ENCODE measurements at places on chromosomes 1 and 21.

GRCh38 chr1:26418865-26419349, 8.3 kb downstream of the LIN28A start:
- DNase-seq: no peak

GRCh38 chr1:80217377-80217986, 1211.0 kb upstream of the ADGRL4 start:
- no peak for DNase-seq

- no peak for DNase-seq
Measured at GRCh38 chr1:32142446-32143301, 34.8 kb downstream of the KPNA6 start.

DNA sequence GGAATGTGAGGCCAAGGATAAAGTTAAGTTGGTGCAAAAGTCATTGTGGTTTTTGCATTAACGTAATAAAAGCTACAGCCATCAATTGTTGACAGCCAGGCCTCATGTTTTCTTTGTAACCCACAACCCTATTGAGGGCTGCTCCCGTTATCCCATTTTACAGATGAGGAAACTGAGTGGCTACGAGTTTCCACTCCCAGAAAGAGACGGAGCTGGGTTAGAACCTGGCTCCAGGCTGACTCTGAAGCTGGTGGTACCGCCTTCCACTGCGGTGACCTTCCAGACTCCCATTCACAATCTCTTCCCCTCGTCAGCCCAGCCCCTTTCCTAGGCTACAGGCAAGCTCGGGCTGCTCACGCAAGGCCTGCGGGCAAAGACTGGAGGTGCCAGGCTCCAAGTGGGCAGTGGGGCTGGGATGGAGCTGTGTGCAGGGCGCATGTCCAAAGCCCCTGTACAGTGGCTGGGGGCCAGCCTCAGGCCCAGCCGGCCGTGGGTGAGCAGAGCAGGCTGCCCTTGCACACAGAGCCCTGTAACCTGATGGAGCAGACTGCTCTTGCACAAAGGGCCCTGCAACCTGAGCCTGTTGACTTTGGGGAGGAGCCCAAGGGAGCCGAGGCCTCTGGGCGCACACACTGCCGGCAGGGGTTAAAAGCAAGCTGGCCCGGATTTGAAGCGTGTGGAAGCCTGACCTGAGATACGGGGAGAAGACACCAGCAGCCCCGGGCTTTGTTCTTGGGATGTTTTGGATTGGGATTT, 97.4 kb upstream of the TMPRSS2 start:
- no peak for DNase-seq

Data from T-helper 2 cell (primary cell).